NT2/D1 (cell line): ENCODE measurements at places on chromosomes 13 and 19.

DNA sequence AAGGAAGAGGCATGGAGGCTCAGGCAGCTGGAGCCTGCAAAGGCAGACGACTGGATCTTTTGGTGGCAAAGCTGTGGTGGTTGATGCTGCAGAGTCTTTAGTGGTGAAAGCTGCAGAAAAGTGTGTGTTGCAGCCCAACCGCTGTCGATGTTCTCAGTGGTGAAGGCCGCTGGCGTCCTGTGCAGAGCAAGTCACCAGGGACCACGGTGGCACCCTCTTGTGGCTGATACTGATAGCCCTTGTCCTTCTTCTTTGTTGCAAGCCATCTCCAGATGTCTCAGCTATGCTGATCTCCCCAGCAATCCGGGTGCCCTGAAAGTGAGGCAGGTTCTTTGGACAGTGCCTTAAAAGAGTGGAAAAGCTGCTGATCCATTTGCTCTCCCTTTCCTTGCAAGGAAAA, 610.9 kb upstream of the PCDH9 start:
- DNase-seq = no peak

DNA sequence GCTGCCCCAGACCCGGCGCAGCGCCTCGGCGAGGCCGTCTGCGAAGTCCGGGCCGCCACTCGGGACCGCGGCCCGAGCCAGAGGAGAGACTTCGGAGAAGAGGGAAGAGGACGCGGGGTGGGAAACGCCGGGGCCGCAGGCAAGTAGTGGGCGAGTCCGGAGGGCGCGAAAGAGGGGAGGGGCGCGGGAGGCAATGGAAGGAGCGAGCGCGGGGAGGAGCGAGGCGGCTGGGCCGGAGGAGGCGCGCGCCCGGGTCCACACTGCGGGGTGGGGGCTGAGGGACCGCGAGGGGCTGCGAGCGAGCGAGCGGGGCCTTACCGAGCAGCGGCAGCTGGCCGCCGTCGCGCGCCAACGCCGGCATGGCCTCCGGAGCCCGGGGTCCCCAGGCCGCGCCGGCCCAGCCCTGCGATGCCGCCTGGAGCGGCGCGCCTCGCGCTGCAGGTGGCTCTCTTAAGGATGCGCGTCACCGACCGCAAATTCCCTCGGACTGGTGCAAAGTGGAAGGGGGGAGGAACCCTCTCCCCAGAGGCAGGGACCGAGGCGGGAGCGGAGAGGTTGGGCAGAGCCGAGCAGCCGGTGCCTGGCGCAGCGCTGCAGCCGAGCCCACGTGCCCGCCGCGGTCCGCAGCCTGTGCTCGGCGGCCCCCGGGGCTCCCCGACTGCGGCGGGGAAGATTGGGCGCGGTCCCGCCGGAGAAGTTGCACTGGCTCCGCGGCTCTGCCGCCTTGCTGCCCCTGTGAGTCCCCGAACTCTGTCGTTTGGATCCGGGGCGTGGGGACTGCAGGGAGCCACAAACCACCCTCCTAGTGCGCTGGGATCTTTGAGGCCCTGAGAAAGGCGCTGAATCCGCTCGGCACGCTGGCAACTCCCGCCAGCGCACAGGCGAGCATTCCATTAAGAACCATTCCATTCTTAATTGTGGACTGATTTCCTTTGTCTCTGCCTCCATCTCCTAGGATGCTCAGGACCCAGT, at the start of gene FLT3:
TSS of gene FLT3 (minus strand) at position 427 of the 972 bp plus-strand sequence. CDS start at position 361, 66 bp downstream.
- no peak for DNase-seq

DNA sequence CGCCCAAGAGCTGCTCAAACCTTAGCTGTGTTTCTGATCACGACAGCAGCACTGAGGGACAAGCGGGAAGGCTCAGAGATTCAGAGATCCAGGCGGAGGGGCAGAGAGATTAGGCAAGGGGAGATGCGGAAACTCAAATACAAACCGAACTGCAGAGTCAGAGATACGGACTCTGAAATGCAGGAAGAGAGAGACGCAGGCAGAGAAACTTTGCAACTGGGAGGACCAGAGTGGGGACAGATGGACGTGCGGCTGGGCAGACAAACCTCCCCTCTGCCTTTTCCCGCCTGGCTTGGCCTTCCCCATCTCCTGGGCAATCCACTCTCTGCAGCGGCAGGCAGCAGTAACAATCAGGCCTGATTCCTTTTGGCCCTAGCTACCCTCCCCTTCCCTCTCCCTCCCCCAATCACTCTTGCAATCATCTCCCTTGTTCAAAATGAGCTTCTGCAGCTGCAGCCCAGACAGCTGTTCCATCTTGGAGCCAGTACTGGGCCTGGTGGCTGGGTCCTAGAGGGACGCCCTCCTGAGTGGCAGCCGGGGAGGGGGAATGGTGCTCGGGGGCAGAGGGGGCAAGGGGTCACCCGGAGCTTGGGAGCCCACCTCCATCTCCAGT, 29.7 kb downstream of the OLFM2 start:
- no peak for DNase-seq

- DNase-seq = peak; percentile 77
These were observed 24.6 kb downstream of the NOSIP start for GRCh38 chr19:49555600-49556411.

DNA sequence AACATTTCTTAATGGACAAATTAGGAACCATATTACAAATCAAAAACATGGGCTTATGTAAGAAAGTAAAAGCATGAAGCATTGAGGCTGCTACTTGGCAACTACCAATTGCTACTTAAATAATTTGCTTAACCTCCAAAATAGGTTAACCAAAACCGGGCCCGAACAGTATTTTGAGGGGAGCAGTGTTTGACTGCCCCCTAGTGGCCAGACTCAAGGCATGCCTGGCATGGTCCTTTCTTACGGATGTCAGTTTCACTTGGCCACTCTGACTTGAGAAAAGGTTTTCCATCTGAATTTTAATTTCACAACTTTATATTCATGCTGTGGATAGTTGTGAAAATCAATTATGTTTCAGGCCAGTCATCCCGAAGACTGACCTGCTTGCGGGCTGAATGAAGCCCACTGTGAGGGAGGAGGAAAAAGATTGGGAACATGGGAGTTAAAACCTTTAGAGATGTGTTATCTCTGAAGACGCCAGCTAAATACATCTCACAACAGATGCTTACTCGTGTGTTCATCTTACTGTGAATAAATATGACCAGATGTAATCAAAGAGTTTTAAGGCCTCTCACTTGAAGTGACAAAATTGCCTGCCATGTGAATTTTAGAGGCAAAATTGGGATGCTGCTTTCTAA, 2.9 kb downstream of the RXFP2 start:
- DNase-seq = peak; percentile 55

GRCh38 chr13:46350003-46350402, 37.0 kb downstream of the RUBCNL start:
- DNase-seq = no peak

- DNase-seq = no peak
These were observed 23.8 kb downstream of the APBA3 start for GRCh38 chr19:3737487-3738205.

DNA sequence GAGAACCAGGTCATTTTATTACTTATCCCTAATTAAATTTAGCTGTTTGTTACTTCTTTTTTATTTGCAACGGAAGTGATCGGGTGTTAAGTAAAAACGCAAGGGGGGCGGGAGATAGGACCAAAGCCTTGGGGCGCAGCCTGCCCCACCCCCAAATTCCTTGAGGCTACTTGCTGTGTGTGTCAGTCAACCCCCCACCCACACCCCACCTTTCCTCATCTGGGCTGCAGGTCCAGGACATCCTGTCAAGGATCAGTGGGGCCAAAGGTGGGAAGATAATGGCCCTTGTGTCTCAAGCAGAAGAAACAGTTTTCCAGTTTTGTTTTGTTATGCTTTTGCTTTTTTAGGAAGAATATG, 1.2 kb upstream of the FOXO1 start:
- no peak for DNase-seq

- no peak for DNase-seq
These were observed 16.5 kb upstream of the TNFAIP8L1 start for GRCh38 chr19:4622695-4623421.

GRCh38 chr13:72430923-72431322, 296.5 kb downstream of the MZT1 start:
- DNase-seq = no peak

GRCh38 chr13:107458269-107458668, 757.1 kb downstream of the LIG4 start:
- no peak for DNase-seq
